ENCODE measurements at places on chromosomes 6 and 20. TPM values are rescaled to one million over a fixed set of nuclear protein-coding genes. Genes with fewer than 3 reads are reported as not detected.
A peak's percentile ranks its signal among the peaks of the same experiment; 100 is the strongest.

DNA sequence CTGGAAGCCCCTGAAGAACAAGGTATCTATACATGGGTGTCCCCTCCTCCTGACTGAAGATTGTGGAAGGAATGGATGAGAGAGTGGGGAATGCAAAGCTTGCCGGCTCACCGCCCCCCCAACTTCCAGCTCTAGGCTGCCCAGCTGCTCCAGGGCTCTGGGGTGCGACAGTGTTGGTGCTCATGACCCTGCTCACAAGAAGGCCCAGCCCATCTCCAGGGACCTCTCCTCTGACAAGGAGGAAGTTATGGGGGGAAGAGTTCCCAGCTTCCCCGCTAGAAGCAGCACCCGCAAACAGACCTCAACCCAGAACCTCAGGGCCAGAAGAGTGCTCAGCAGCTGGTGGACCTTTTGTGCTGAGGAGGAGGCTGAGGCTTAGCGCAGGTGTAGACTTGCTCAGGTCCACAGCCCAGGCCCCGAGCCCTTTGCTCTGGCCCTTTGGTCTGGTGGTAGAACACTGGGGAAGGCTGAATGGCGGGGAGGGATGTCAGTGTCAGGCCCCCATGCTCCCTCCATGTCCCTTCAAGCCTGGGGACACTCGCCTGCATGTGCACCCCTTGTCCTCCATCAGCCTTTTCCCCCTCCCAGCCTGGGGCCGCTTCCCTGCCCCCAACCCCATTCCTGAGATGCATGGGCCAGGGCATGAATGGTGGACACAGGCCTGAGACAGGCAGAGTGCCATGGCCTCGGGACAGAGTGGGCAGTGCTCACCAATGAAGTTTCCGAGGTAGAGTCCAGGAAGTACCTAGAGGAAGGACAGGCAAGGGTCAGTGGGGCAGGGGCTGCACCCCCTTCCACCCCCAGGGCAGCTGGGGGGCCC, 1.3 kb downstream of the DUSP15 start:
- no peak for DNase-seq

The CCR6 gene
- not detected for total RNA-seq

DNA sequence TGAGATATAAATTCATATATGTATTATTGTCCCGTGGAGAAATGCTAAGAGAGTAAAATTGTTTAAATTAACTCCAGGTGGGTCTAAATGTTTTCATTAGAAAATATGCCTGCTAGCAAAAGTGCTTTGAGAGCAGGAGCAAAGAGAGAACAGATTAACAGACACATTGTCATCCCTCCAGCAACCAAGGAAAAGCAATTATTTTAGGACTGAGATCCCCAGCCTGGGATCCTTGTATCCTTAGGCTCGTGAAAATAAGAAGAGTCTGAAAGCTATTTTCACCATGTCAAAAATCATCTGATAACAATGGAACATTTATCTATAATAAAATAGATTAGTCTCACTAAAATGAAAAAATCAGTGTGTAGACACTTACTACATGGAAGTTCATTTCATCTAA, 11.5 kb upstream of the MRS2 start:
- DNase-seq, result no peak

DNA sequence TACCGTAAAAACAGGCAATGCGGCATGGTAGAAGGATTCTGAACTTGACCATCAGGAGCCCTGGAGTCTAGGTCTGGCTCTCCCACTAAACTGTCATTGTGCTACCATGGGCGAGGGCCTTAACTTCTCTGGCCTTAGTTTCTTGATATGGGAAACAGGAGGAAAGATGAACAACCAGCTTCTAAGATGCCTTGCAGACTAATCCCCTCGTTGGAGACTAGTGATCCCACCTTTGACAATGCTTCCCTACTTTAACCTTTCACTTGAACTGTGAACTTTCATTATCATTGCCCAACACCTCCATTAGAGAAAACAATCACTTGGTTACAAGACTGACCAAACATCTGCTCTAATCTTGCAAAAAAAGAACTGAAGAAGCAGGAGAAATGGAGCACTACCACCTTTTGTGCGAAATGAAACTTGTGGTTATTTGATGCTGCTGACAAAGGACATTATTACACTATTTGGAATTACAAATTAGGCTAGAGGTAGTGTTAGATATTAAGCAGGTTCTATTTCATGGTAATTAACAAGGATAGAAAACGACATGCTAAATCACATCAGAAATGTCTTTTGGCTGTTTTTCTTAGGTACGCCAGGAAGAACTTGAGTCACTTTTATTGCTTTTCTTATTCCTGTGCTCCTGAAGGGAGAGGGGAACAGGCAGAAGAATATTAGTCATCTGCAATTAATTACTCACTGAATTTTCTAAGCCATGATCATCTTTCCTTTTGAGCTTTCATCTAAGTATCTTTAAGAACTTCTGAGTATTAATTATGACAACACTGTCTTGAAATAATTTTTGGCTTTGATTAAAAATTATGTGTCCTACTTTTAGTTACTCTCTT, 39.1 kb upstream of the ARHGAP18 start:
- DNase-seq, result no peak

The COL11A2 gene
- 0.11 TPM for total RNA-seq

GRCh38 chr6:46324706-46325105, 153.9 kb upstream of the ENPP5 start:
- DNase-seq, result no peak

DNA sequence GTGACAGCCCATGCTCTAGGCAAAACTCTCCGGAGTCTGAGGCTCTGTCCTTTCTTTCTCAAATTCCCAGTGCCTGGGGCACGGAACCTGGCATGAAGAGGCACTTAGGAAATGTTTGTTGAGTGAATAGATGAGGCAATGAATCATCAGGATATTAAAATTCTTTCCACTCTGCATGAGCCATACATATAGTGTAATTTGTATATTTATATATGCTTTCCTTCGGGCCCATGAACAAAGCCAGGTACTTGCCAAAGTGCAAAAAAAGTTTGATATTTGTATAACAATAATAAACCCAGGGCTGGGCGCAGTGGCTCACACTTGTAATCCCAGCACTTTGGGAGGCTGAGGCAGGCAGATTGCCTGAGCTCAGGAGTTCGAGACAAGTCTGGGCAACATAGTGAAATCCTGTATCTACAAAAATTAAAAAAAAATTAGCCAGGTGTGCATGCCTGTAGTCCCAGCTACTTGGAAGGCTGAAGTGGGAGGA, 212.3 kb upstream of the ZNF217 start:
- DNase-seq, result no peak

The CD40 gene
- 12.7 TPM for total RNA-seq

- DNase-seq, result no peak
These were observed 50.3 kb upstream of the FNDC1 start for GRCh38 chr6:159118924-159119323.

DNA sequence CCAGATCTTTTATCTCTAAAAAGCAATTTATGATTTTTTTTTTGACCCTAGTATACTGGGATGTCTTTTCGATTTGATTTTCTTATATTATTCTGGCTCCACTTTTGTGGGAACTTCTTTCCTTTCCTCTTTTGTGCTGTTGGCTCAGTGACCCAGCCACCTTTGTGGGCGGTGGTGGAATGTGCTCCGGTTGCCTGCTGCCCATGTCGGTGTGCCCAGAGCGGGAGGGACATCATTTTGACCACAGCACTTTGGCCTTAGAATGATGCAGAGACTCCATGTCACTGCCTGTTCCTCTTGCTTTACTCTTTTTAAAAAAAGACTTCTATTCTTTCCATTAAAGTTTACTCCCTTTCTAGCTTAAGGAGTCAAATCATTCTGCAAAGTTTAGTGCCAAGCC, 198.0 kb downstream of the FARS2 start:
- DNase-seq, result no peak

The PROKR2 gene
- total RNA-seq, result not detected

GRCh38 chr20:62725596-62726268, 17.1 kb downstream of the NTSR1 start:
- DNase-seq, result no peak

- no peak for DNase-seq
These were observed at the start of gene POPDC3 for GRCh38 chr6:105179244-105180065. Gene POPDC3 (minus strand): TSS chr6:105180014. CDS start chr6:105161909, 18,105 bp downstream.

The CPNE5 gene
- 6.9 TPM for total RNA-seq

The HRH3 gene
- not detected for total RNA-seq

The RRAGD gene
- 0.95 TPM for total RNA-seq

The GMPR gene
- total RNA-seq, result 32.3 TPM

The RBCK1 gene
- total RNA-seq, result 74.0 TPM

GRCh38 chr6:14641423-14642135, 524.0 kb downstream of the CD83 start:
- no peak for DNase-seq

The MEI4 gene
- total RNA-seq, result not detected

- no peak for DNase-seq
These were observed 40.0 kb upstream of the SIRPG start for GRCh38 chr20:1697592-1697991.

The TP53TG5 gene
- total RNA-seq, result not detected

DNA sequence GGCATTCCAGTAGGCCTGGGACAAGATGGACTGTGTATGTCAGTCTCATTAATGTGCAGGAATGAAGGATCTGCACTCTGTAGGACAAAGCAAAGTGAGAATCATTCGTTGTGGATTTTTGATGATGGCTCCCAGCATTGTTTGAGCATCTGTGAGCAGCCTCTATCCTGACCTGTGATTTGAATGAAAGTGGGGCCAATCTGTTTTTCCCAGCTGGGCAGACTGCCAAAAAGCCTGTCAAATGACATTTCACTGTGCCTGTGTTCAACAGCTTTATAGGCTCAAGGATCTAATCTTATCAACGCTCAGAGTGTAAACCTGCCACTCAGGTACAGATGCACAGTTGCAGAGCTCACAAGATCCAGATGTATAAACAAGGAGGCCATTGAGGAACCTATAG, 86.7 kb upstream of the SYNDIG1 start:
- DNase-seq, result no peak

- no peak for DNase-seq
These were observed 4.6 kb downstream of the PTGIS start for GRCh38 chr20:49563015-49563980.

- no peak for DNase-seq
These were observed 133.2 kb downstream of the SLC16A10 start for GRCh38 chr6:111220383-111221031.

The CRISP3 gene
- not detected for total RNA-seq

- no peak for DNase-seq
These were observed 197.5 kb downstream of the ISM1 start for GRCh38 chr20:13418263-13419229.

The KHDC1 gene
- 0.81 TPM for total RNA-seq

GRCh38 chr6:43948527-43949485, 178.4 kb downstream of the MRPL14 start:
- no peak for DNase-seq

The CRISP2 gene
- total RNA-seq, result not detected

The HLA-DOA gene
- total RNA-seq, result not detected

The MOG gene
- not detected for total RNA-seq

The MRPL14 gene
- 70.8 TPM for total RNA-seq

DNA sequence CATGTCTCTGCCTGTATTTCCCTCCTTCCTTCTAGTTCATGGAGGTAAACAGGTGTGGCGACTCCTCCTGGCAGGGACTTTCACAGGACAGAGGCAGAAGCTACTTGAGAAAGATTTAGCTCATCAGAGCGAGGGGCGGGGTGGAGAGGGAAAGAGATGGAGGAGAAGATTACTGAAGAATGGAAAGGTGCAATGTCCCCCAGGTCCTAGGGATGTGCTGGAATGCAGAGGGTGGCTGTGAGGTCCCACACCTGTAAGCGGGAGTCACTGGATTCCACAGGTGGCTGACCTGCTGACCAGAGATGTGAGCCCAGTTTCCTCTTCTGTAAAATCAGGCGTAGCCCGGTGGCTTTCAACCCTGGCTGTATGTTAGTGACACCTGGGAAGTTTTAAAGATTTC, 199.2 kb upstream of the SULF2 start:
- DNase-seq, result no peak

The CALHM6 gene
- 0.32 TPM for total RNA-seq

- peak; percentile 2 for DNase-seq
These were observed 135.3 kb downstream of the CDH4 start for GRCh38 chr20:61387204-61387953.

GRCh38 chr6:62150048-62150663, 135.9 kb downstream of the KHDRBS2 start:
- DNase-seq, result no peak

- DNase-seq, result no peak
These were observed 100.7 kb upstream of the CARMIL1 start for GRCh38 chr6:25178336-25179035.

DNA sequence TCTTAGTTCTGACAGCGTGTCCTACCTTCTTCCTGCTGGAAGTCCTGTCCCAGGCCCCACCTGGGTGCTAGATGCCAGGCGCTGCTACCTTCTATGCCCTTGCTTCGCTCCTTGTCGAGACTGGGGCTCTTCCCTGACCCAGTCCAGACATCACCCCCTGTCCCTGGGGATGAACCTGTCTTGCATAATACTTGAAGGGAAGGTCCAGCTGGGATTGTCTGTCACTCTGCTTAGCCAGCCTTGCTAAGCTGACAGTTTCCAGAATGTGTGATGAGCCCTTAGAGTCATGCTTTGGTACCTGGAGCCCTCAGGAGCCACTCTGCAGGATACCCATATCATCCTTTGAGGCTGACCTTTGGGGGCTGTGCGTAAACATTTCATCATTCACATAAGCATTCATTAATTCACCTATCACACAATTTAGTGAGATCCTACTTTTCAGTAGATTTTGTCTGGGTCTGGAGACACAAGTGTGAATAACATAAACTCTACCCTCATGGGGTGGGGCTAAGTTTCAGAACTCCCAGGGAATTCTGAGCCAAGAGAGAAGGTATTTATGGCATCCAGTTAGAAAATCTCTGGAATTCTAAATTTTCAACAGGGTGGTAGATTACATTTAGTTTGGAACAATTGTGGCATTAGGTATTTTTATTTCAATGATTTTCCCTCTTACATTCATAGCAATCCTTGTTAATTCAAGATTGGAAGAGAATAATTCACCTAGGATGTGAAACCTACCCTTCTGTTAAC, 151.1 kb upstream of the HDAC2 start:
- no peak for DNase-seq

GRCh38 chr20:51562332-51563173, 20.0 kb upstream of the NFATC2 start:
- DNase-seq, result peak; percentile 94

DNA sequence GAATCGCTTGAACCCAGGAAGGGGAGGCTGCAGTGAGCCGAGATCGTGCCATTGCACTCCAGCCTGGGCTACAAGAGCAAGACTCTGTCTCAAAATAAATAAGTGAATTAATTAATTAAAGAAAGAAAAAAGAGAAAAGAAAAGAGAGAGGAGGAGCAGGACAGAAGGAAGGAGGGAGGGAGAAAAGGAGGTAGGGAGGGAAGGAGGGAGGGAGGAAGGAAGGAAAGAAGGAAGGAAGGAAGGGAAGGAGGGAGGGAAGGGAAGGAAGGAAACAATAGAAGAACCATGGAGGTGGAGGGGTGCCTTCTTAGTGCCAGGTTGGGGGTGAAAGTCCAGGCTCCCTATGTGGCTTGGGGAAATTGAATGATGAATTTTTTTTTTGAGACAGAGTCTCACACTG, 6.5 kb upstream of the AHCY start:
- no peak for DNase-seq

GRCh38 chr20:46361381-46361780, 45.0 kb downstream of the ELMO2 start:
- no peak for DNase-seq

- no peak for DNase-seq
These were observed 303.6 kb downstream of the SAMD5 start for GRCh38 chr6:147811913-147812629.

The EDN3 gene
- not detected for total RNA-seq

The MBOAT1 gene
- total RNA-seq, result 2.4 TPM

The CLVS2 gene
- not detected for total RNA-seq

GRCh38 chr20:31837896-31838397, 7.5 kb downstream of the FOXS1 start:
- DNase-seq, result no peak

Measured in pulmonary artery endothelial cell (primary cell).